ENCODE measurements at places on chromosomes 11 and 22.
A peak's percentile ranks its signal among the peaks of the same experiment; 100 is the strongest.

DNA sequence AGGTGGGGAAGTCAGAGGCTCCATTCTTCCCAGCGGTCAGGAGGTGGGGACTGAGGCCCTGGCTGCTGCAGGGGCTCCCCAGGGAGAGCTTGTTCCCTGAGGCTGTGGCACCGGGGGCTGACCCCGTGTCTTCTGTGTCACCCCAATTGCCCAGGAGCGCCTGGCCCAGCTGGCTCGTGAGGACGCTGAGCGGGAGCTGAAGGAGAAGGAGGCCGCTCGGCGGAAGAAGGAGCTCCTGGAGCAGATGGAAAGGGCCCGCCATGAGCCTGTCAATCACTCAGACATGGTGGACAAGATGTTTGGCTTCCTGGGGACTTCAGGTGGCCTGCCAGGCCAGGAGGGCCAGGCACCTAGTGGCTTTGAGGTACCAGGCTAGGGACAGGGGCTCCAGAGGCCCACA lies 53.2 kb downstream of the MYO7A start:
- no peak for DNase-seq

- DNase-seq = no peak
Measured at GRCh38 chr11:104046331-104046730, 9.9 kb downstream of the DDI1 start.

- DNase-seq = no peak
Measured at GRCh38 chr11:43555816-43556611, 124.5 kb upstream of the HSD17B12 start.

GRCh38 chr11:66607126-66607834 lies 9.2 kb upstream of the RBM14 start:
- no peak for DNase-seq

DNA sequence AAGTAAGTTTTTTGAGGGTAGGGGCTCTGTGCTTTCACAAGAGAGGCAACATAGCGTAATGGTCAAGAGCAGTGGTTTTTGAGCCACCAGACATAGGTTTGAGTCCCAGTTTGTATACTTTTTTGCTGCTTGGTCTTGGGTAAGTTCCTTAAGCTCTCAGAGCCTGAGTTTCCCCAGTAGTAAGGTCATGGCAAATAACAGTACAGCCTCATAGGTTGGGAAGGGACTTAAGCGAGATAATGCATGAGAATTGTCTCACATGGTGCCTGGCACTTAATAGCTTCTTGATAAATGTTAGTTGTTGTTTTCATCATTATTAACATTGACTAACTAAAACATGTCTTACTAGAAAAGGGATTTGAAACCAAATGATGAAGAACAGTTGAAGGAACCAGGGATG lies 83.1 kb downstream of the ARFGAP2 start:
- no peak for DNase-seq

GRCh38 chr11:35017528-35018342 lies 101.3 kb downstream of the PDHX start:
- DNase-seq = no peak

- DNase-seq = peak; percentile 83
Measured at GRCh38 chr11:60193687-60194433, 11.0 kb upstream of the MS4A6A start.

- DNase-seq = no peak
Measured at GRCh38 chr22:50144005-50144614, 26.4 kb upstream of the PANX2 start.

GRCh38 chr11:60657888-60658287 lies 41.5 kb upstream of the MS4A8 start:
- no peak for DNase-seq

- DNase-seq = no peak
Measured at GRCh38 chr22:38756711-38757463, 1.1 kb upstream of the SUN2 start.

- no peak for DNase-seq
Measured at GRCh38 chr11:43941257-43941994, 1.0 kb upstream of the C11orf96 start.

DNA sequence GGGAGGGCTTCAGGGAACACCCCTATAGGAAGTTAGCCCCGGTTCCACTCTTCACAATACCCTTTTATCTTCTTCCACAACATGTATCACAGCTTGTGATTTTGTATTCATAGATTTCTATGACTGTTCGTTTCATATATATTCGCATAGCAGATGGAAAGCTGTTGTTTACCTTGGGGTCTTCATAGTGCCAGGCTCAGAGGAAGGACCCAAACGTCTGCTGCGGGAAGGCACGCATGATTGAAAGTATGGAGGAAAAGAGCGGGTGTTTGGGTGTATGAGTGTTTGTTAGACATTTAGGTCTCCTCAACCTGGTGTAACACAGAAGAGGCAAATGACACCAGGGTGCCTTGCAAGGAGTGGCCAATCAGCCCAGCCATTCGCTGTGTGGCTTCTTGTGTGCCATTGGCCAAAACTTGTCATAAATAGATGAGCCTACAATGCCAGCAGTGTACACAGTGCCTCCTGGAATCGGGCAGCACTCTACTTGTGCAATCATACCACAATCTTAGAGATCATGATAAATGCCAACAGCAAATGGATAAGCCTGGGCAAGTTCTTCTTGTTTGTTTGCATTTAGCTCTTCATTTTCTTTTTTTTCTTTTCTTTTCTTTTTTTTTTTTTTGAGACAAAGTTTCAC lies 10.9 kb upstream of the ADA2 start:
- no peak for DNase-seq

- DNase-seq = no peak
Measured at GRCh38 chr11:64673279-64673678, 49.7 kb downstream of the NRXN2 start.

DNA sequence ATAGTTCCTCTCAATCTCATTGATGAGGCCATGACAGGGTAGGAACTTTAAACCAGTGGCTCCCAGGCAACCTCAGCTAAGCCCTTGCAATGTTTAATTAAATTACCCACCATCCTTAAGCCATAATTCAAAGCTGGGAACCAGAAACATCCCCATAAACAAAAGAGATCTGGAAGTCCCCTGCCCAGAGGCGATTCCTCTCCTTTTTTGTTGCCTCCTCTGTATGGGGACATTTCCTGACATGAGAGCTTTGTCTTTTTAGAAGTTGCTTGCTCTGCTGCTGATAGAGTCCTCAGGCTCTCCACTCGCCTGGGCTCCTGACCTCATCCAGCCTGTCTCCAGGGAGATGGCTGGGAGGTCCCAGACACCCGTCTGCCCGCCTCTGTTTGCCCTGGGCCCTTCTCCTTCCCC lies 3.2 kb downstream of the DTX4 start:
- DNase-seq = no peak

- DNase-seq = no peak
Measured at GRCh38 chr11:11995601-11996000, 12.8 kb downstream of the DKK3 start.

DNA sequence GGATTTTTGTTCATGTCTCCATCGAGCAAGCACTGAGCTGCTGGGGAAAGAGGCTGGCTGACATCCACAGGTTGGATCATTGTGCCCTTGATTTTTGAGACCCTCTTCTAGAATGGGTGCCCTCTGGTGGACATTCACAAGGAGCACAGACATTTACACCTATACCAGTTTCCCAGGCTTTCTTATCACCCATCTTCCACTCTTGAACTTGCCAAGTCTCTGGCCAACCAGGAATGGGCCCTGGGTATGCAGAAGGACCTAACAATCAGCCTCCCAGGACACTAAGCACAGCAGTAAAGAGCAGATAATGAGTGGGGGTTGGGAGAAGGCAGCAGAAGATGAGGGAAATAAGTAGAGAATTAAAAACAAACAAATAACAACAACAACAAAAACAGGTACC lies 5.7 kb upstream of the INTS4 start:
- no peak for DNase-seq

DNA sequence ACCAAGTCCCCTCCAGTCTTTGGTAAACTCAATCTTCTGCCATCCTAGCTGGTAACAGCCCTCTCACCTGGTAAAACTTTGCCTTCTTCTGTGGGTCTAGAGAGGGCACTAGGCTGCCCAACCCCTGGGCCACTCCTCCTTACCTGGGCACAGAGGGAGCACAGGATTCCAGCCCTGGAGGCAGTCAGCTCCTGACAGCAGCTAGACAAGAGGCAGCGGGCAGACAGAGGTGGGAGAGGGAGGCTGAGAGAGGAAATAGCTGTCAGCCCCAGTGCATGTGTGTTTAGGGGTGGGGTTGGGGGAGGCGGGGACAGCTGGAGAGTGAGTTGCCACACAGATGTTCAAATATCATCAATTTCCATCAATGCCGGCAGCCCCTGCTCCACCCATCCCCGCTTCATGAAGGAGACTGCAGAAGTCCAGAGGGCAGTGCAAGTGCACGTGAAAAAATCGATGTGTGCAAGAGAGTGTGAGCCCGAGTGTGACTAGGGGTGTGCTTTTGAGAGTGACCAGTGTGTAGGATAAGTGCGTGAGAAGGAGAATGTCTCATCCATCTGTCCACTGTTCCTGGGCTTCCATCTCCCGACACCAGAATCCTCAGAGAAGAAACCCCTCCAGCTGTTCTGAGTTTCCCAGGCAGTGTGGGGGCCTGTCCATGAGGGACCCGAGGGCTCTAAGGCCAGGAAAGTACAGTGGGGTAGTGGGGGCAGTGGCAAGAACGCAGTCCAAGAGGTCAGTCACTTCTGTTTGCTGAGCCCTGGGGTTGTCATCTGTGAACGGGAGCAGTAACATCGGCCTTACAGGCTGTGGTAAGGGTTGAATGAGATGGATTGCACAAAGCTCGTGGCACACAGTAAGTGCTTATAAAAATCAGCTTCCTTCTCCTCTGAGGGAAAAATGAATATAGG lies at the start of gene PTGDR2:
Gene PTGDR2, minus strand, starts transcription at position 225 of the 908 bp plus-strand sequence. CDS start 2,228 bp downstream, outside the sequence.
- no peak for DNase-seq

GRCh38 chr22:40894417-40894816 lies 32.5 kb upstream of the DNAJB7 start:
- DNase-seq = no peak

DNA sequence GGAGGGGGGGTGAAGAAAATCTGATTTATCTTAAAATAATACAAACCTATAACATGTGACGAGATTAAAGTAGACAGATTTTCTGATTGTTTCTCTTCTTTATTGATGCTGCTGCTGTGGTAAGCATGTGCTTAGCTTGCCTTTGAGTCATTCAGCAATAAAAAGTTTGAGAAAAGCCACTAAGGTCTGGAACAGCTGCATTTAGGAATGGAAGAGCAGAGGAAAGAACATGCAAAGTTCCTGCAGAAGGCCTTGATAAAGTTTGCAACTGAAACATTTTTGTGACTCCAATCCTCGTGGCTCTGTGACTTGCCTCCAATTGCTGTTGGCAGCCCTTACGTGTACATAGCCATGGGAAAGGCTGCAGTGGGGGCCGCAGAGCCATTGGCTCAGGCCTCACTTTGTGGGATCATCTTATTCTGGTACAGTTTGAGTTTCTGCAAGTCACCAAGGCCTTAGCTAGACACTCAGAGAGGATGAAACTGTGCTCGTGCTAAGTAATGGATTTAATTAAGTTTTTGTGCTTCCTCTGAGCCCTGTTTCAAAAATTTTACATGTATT lies 370.2 kb downstream of the AASDHPPT start:
- DNase-seq = no peak

DNA sequence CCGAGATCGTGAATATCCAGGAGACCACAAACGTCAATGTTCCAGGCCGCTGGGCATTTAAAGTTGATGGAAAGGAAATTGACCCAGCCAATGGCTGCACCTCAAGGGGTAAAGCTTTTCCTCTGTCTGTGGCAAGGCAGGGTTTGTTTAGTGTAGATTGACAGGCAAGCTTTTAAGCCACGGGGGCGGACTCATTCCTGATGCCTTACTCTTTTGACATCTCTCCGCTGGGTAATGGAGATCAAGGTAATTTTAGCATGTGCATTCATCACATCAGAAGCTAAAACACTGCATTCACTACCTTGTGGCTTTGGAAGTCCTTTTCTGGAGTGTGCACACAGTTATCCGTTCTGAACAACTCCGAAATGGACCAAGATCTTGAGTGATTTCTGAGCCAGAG lies 12.6 kb downstream of the TECTA start:
- no peak for DNase-seq

DNA sequence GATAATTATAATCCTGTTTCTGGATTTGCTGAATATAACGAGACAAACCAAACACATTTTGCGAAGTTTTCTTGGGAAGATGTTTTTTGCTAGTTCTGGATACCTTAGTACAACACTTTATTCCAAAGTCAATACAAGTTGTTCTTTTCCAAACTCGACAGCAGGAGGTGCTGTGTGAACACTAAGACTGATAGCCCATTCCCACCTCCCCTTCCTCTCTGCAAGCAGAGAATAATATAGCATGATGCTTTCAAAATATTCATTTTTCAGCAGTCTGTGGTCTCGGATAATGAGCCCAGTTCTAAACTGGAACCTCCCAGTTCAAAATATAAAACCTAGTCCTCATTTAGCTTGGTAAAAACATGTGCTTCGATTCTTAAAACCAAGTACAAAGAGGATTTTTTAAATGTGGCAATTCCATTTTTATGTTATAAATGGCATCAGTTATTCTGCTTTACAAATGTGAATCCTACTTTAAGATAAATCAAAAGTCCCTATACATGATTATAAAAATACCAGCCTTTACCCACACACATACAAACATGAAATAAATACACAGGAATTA lies 129.1 kb downstream of the DCDC1 start:
- no peak for DNase-seq

DNA sequence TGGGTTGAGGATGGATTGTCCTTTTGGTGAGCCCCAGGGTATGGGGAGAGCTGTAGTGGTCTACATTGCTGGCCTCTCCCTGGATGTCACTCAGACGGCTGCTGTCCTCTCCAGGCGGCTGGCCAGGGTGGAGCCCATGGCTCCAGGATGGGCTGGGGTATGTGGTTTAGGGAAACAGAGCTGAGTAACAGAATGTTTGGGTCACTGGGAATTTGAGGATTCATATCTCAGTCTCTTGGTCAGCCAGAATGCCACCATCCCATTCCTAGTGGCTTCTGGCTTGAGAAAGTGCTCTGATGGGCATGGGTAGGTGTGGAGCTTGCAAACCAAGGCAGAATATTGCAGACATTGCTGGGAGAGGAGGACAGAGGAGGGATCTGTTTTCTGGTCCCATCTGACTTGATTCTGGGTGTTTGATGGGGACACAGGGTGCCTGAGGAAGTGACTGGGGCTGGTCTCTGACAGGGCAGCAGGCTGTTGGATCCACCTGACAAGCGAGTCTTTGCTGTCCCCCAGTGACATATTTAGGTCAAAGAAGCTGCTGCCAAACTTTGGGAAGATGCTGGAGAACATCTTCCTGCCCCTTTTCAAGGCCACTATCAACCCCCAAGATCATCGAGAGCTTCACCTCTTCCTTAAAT lies 41.4 kb downstream of the AMPD3 start:
- DNase-seq = no peak

- DNase-seq = peak; percentile 81
Measured at GRCh38 chr11:64206457-64207255, at the start of gene FERMT3. TSS of gene FERMT3 (plus strand) at chr11:64206721. CDS start at chr11:64207365, 644 bp downstream.

DNA sequence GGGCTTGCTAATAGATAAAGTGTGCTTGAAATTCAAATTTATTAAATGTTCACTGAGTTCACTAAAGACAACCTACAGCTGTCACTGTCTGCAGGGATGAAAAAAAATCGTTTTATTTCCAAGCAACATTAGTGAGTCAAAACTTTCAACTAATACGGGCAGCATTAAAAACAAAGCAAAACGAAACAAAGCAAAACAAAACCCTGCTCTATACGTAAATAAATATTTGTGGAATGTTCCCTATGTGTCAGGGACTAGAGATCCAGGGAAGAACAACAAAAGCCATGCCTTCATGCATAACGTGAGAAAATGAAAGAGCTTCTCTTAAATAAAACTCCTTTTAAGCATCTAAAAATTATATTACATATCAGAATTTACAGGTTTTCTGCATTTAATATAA lies 553 bp downstream of the NAALAD2 start:
- DNase-seq = no peak

GRCh38 chr22:37244922-37245722 lies 1.1 kb upstream of the RAC2 start:
- DNase-seq = peak; percentile 65

GRCh38 chr22:46219636-46220035 lies 30.5 kb downstream of the CDPF1 start:
- no peak for DNase-seq

GRCh38 chr11:68449951-68450350 lies 10.6 kb upstream of the PPP6R3 start:
- no peak for DNase-seq
